ENCODE measurements at places on chromosomes 12 and 14. TPM values are rescaled to one million over a fixed set of nuclear protein-coding genes. Genes with fewer than 3 reads are reported as not detected.

GRCh38 chr14:92637228-92637627 is 111.2 kb downstream of the LGMN start:
- no peak for DNase-seq
- H3K4me3 ChIP-seq, result no peak overlapping the region
- no peak overlapping the region for H3K27ac ChIP-seq
- no peaks in the 10 kb centered on the region for H3K27me3 ChIP-seq
- H3K36me3 ChIP-seq, result peaks cover 22% of the 10 kb centered on the region
- H3K4me1 ChIP-seq, result no peaks in the 10 kb centered on the region

- peak overlapping the region; percentile 59 for H3K4me3 ChIP-seq
- DNase-seq, result no peak
- no peaks in the 10 kb centered on the region for H3K36me3 ChIP-seq
- peak overlapping the region; percentile 36 for H3K27ac ChIP-seq
These were observed 23.1 kb upstream of the RNASE12 start for GRCh38 chr14:20614038-20614840.

DNA sequence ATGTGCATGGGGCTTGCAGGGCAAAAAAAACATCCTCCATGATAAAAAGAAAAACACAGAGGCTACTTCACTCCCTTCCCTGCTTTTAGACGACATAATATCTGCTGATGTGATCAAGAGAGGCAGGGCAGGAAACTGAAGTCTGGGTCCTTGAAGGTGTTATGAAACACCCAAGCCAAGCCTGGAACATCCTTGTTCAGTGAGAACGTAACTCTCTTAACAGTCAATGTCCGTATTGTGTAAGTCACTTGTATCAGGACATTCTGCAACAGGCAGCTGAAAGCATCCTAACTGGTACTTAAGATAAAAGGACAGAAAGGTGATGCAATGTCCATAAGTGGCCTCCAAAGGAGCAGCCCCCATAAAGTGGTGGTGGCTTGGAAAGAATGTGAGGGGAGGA is 20.0 kb downstream of the KCNK10 start:
- no peaks in the 10 kb centered on the region for H3K4me1 ChIP-seq
- H3K27ac ChIP-seq, result no peak overlapping the region

DNA sequence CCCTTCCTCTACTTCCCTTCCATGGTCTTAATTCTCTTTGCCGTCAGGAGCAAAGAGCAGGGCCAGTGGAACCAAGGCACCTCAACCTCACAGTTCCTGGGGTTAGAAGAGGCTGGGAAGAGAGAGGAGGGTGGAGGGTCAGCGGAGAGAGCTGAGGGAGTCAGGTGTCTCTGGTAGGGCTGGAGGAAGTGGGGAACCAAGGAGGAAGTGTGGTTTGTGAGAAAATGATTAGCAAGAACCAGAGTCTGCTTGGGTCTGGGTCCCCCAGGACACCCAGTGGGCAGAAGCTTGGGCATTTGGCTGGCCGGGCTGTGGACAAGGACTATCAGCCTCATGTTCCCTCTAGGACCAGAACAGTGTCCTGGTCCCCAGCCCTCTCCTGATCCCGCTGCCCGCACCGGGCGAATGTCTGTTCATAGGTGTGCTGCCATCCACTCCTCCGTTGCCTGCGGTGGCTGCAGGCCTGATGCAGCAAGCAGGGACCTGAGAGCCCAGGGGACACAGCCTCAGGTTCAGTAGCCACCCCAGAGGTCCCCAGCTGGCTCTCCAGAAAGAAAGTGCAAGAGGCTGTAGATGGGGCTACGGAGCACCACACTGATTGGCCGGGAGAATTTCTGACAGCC is 2.3 kb downstream of the HOXC12 start:
- H3K4me1 ChIP-seq, result peaks cover 3% of the 10 kb centered on the region
- H3K4me3 ChIP-seq, result no peak overlapping the region
- H3K36me3 ChIP-seq, result no peaks in the 10 kb centered on the region
- no peak overlapping the region for H3K27ac ChIP-seq
- H3K27me3 ChIP-seq, result peaks cover 100% of the 10 kb centered on the region
- DNase-seq, result no peak

- DNase-seq, result no peak
- H3K36me3 ChIP-seq, result no peaks in the 10 kb centered on the region
- no peak overlapping the region for H3K4me3 ChIP-seq
- no peaks in the 10 kb centered on the region for H3K4me1 ChIP-seq
- peak overlapping the region; percentile 68 for H3K27ac ChIP-seq
These were observed 92.9 kb upstream of the DIO2 start for GRCh38 chr14:80304125-80304766.

The CLEC6A gene
- total RNA-seq, result not detected

The DCAF5 gene
- 59.5 TPM for total RNA-seq

Measured in heart right ventricle (tissue), 16 donors.